ENCODE measurements at places on chromosomes 1 and 21.

DNA sequence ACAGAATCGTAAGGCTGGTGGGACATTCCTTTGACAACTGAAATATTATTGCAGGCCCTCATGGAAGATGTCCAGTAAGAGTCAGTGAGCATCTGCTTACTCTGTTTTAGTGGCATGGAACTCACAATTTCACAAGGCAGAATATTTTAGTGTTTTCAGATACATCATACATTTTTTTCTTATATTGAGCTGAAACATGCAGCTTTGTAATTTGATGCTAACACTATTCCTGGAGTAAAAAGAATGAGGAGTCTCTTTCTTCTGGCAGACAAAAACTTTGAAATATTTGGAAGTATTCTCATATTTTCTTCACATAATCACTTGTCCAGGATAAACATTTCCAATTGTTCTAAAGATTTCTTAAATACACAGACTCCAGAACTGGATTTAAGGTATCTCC is 17.7 kb downstream of the CLDN17 start:
- DNase-seq = no peak

DNA sequence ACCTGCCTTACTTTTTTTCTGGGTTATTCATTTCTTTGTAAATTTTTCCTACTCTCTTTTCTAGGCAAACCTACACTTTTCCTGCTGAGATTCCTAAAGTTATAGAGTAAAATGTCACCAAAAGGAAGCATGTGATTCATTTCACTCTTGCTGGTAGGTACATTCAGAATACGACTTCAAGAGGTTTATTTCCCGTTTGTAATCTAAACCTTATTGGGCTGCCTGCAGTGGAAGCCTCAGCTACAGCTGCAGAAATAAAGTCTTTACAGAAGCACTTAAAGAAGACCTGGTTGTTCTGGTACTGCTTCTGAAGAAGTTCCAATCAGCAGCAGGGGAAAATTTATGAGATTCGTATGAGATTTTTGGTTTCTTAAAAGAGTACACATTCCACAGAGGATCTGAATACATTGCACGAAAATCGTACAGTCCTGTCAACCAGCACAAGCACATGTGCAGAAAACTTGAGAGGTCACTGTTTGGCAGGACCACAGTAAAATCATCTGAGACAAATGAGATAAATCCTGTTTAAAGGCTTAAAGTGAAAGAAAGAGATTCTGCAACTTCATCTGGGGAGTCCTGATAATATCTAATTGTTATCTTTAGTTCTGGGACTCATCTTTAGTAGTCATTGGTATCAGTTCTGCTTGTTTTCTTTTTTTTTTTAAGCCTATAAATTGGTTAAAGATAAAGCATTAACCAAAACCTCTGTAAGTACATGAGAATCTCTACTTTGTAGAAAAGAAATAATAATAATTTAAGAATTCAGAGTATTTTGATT is 109.9 kb upstream of the ADGRL2 start:
- DNase-seq = no peak

GRCh38 chr1:201565024-201565730 is 26.2 kb downstream of the NAV1 start:
- DNase-seq = no peak

GRCh38 chr1:39080269-39080826 is 54.2 kb downstream of the NDUFS5 start:
- no peak for DNase-seq

DNA sequence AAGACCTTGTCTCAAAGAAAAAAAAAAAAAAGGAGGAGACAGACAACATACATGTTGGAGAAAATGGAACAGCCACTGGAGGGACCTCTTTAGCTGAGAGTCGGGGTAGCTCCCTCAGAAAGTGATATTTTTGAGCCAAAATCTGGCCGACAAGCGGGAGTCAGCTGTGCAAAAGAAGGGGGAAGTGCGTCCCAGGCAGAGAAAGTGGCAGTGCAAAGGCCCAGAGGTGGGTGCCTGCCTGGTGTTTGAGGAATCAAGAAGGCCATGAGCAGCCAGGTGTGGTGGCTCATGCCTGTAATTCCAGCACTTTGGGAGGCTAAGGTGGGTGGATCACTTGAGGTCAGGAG is 6.1 kb upstream of the CROCC start:
- no peak for DNase-seq

GRCh38 chr1:89873770-89874169 is 52.9 kb downstream of the LRRC8D start:
- no peak for DNase-seq

GRCh38 chr1:1304331-1305299 is 3.1 kb downstream of the ACAP3 start:
- no peak for DNase-seq

DNA sequence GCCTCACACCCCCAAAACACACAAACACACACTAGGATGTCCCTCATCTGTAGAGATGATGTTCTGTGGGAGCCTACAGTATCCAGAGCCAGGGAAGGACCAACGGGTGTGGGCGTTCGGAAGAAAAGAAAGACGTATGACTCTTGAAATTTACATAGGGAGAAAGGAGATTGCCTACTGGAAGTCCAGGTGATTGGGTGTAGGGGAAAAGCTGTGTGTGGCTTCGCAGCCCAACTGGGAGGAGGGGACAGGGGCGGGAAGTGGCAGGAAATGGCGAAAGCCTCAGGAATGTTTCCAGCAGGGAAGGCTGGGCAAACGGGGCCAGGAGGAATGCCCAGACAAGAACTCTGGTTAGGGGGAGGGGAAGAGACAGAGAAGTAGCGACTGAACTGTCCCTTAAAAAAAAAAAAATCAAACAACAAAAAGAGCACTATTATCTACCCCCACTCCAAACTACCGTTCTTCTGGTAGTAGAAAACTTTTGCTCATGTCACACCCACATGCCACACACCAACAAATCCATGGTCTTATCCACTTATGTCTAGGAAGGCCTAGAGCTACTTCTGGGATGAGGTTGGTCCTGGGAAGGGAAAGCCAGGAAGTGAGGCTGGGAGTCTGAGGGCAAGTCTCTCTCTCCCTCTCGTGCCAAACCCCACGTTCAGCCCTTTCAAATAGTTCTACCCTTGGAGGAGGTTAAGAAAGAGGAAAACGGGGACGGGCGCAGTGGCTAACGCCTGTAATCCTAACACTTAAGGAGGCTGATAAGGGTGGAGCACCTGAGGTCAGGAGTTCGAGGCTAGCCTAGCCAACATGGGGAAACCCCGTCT is 1.8 kb upstream of the CKS1B start:
- DNase-seq = no peak

DNA sequence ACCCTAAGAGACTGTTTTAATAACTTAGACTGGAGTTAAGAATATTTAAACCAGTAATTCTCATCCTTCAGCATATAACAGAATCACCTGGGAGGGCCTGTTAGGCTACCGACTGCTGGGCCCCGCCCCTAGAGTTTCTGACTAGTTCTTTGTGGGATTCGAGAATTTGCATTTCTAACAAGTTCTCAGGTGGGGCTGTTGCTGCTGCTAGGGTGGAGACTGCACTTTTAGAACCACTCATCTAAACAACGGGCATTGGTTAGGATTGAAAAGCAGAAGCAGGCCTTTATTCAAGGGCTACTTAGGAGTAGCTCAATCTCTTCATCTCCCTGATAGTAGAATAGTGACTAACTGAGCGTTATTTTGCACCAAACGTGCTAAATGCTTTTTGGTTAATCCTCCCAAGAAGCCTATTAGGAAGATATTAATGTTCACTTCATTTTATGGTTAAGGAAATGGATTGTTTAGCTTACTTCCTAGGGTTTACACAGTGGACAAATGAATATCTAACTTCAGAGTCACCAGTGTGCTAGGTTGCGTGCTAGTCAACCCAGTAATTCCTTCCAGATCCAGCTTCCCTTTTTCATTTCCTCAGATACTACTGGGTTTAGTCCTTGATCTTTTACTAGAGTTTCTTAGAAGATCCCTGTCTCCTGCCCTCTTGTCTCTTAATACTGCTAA is 31.1 kb upstream of the UAP1 start:
- no peak for DNase-seq

DNA sequence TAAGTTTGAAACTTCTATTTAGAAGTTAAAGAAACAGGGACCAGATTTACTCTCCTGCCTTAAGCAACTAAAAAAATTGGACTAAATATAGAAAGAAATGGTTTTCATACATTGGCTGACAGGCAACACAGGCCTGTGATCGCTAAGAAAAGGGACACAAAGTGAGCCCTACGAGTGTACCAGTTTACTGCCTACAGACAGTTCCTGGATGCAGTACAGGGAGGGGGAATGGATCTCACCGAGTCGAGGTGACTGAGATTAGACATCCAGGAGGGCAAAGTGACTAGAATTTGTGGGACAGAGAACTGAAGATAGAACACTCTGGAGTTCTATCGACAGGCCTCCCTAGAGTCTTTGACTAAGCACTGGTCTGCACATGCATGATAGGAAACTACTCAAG is 16.0 kb downstream of the PHC2 start:
- no peak for DNase-seq

GRCh38 chr1:107821340-107821739 is 143.6 kb downstream of the VAV3 start:
- no peak for DNase-seq

DNA sequence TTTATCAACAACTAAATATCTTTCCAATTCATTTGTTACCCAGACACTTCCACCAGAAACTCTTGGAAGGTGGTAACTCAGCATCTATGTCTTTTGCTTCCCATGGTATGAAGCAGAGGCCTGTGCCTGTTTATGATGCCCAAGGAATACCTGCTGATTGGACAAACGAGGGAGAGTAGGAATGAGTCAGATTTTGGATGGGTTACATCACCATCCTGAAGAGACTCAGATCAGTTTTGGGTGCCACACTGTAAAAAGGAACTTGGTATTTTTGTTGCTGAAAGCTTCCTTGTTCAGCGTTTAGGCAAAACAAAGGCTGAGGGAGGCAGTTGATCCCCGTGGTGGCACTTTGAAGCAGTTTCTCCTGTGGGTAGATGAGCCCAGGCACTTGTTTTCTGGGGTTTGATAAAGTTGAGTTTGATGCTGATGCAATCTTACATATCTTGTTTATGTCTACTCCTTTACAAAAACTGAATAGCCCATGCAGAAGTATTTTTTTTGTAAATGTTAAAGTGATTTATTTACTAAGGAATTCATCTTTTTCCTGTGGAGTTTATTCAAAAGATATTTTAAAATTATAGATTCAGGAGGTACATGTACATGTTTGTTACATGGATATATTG is 26.7 kb upstream of the CYP4X1 start:
- DNase-seq = no peak

DNA sequence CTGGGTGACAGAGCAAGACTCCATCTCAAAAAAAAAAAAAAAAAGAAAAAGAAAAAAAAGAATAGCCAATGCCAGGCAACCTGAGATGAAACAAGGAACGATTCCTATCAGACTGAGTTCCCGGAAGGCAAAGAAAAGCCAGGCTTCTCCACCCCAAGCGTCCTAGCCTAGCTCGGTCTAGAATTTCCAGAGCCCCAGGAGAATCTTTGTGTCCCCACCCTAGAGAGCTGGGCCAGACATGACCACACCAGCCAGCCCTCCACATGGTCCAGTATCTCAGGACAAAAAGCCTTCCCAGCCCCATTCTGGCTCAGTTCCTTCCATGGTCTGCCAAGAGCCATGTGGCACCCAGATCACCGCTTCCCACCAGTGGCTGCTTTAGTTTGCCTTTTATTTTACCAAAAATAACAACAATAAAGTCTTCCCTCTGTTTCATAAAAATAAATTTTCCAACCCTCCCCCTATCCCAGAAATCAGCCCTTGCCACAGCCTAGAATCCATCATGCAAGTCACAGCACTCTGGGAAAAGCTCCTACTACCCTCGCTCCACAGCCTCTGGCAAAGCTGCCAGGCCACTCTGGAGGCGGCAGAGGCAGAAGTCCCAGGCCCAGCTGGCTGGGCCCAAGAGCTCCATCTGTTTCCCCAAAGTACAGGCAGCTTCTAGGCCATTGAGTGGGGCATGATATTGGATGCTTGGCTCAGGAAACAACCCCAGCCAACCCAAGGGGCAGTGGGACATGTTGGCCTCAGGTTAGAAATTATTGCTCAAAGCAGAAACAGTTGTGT is 3.5 kb upstream of the MKNK1 start:
- DNase-seq = no peak

DNA sequence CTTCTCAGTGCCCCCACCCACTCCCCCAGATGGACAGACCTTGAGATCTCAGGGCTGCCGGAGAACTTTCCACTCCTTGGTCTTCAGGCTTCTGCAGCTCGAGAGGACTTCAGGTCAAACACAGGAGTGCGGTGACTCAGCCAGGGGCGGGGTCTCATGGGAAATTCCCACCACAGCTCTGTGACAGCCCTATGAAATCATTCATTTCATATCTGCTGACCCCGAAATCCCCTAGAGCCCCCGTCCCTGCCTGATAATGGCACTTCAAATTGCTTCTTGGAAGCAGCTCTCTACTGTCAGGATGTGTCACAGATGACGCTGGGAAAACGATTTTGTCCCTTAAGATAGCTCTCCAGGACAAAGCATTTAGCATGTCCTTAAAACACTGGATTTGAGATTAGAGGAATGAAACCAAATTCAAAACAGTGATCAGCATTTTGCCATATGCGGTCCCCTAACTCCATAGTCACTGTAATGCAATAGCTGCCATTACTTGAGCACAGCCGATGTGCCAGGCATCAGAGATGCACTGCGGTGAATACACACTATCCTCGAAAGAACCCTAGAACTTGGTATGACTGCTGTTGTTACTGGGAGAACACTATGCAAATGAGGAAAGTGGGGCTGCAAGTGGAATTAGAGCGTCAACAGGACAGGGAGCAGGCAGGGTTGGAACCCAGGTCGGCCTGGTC is at the start of gene TNFRSF9:
TNFRSF9 (minus strand) TSS at position 95 of the 692 bp plus-strand sequence. CDS start 845 bp downstream, outside the sequence.
- DNase-seq = no peak

DNA sequence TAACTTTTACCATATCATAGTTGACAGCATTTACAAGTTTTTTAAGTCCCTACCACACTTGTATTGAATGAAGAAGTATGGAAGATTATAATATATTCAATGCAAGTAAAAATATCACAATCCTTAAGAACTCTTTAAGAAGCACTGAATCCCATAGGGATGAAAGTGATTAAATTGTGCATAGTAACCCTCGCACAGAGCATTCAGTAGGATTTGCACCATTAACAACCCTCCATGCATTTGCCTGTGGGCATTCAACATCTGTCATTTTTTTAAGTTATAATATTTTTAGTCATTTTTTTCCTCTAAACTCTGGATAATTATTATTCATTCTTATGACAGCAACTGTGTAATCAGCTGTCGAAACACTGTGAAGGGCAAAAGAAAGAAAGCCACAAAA is 10.1 kb downstream of the SELE start:
- no peak for DNase-seq

DNA sequence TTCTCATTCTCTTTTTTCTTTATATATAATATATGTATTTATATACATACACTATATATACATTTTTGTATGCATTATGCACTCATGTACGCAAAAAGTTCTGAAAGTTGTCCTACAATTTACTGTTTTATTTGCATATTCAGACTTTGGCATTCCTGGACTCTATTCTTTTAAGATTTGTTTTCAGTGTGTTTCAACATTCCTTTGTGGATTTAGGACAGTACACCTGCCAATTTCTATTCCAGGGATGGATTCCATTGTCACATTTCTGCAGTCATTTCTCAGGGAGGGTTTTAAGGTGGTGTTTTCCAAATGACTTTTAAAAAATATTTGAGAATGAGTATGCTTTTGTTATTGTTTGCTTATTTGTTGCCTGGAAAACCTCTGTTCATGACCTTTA is 76.2 kb downstream of the TPR start:
- DNase-seq = no peak
